ENCODE measurements at places on chromosomes 7 and 10.

DNA sequence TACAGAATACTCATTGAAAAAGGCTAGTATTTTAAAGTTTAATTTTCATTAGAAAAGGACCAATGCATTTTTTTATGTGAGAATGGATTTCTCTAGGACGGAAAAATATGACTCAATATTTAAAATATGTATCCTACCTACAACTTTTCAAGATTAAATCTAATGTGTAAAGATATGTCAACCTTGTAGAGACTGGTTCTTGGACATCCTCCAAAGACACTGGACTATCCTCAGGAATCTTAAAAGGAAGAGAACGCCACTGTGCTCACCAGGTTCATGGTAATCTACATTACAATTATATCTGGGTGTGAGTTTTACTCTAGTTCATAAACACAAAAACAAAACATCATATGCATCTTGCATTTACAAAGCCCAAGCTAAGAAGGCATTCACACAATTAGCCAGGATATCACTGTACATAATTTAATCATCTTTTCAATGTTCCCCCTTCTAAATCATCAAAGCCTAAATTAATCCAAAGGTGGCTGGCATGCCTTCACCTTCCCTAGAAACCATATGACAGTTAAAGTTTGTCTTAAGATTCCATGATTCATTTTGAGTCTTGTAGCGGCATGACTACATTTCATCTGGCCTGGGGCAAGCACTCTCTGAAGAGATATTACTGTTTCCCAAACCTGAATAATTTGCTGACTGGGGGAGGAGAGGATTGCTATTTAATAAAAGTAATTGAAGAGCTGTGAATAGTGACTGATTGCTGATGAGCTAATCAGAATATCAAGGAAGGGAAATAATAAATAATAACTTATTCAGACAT, 12.0 kb downstream of the SGCE start:
- no peak for DNase-seq

- no peak for DNase-seq
These were observed 25.6 kb downstream of the SLC25A16 start for GRCh38 chr10:68501691-68502090.

DNA sequence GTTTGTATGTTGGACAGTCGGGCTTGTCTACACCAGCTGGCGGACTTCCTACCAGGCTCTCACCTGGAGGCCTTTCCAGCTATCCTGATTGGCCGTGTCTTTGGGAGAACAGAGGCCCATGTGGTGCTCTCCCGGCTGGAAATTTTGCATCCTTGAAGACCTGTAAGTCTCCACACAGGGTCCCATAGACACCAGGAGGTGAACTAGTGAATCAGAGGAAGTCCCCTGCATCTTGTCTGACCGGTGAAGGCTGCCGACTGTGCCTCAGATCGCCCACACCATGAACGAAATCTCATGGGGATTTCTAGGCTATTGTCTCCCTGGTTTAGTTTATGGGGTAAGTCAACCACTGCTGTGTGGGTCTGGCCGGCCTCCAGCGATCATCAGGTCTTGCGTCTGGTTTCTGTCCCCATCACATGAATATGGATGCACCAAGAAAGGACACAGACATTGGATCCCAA, 108.4 kb upstream of the LYZL2 start:
- DNase-seq: no peak

GRCh38 chr7:32506266-32507054, 11.2 kb downstream of the AVL9 start:
- no peak for DNase-seq

DNA sequence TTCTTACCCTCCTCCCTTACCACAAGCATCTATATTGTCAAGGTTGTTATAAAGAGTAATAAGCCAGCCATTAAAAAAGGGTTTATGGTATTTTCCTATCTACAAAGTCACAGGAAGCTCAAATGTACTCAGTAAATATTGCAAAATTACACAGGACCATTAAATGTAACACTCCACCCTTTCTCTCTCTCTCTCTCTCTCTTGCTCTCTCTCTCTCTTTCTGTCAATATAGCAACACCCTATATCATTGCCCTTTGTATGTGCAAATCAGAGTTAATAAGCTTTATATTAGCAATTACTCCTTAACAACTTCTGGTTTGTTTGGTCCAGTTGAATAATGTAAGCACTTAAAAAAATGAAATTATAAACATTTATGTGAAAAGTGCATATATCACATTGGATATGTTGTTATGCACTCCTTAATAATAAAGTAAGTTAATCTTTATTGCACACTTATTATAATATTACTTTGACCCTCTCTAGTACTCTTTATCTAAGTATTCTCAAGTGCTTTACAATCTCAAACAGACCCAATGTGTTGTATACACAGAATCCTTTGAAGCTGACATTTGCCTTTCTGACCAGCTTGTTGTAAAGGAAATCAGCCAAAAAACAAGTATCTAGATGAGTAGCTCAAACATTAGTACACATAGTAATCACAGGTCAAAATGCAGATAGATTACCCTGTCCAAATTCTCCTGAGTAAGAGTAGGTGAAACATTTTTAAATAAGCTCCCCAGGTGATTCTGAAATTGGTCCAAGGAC, 93.2 kb downstream of the CFTR start:
- DNase-seq: no peak

Data from renal cortex interstitium (tissue), 15 donors.